Dorsolateral prefrontal cortex (tissue), 122 donors: ENCODE measurements at places on chromosomes 4 and X. TPM values are rescaled to one million over a fixed set of nuclear protein-coding genes. Genes with fewer than 3 reads are reported as not detected.

Gene CD40LG
- not detected for total RNA-seq

DNA sequence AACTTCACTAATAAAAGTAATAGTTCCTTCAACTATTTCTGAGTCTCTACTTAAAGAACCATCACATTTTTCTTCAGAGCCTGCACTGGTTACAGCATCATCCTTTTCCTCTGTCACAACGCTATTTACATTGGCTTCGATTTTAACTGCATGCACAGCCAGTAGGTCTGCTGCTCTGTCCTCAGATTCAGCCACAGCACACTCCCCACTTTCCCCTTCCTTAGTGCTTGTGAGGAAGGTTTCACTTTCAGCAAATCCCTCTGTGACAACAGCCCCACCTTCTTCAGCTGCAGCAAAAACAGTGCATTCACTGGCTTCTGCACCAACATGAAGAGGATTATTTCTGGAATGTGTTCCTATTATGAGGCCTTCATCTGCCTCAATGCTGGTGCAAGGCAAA is 25.7 kb downstream of the BOD1L1 start:
- DNase-seq, result no peak

- DNase-seq, result no peak
Observed at GRCh38 chrX:66918511-66918910, 279.6 kb upstream of the EDA2R start.

GRCh38 chrX:48958635-48959094 is 1.3 kb upstream of the OTUD5 start:
- peak; percentile 47 for DNase-seq

Gene C1QTNF7
- total RNA-seq, result 0.94 TPM

GRCh38 chr4:145154573-145154972 is 25.8 kb downstream of the OTUD4 start:
- no peak for DNase-seq

Gene FHDC1
- 1.6 TPM for total RNA-seq

- DNase-seq, result no peak
Observed at GRCh38 chr4:3673716-3674478, 92.3 kb upstream of the ADRA2C start.

DNA sequence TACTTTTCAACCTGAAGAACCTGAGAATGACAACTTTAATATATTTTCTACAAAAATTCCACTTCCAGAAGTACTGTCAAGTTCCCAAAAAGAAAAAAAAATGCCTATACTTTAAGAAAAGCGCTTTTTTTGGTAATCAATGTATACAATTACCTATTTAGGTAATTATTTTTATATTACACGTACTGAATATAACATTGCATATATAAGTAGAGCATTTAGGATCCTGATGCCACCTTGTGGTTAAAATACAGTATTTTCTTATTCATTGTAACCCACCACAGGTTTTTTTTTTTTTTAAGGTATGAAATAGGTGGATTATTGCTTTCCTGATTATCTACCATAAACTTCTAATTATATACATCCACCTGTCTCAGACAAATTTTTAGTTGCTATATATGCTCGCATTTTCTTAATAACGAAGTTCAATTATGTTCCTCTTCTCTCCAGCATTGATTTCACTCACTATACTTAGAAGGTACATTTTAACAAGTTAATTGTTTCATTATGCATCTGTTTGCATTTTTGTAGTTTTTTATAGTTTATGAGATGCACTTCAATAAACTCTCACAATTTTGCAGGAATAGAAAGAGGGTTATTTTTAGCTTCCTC is 5.2 kb downstream of the MAP9 start:
- DNase-seq, result no peak

DNA sequence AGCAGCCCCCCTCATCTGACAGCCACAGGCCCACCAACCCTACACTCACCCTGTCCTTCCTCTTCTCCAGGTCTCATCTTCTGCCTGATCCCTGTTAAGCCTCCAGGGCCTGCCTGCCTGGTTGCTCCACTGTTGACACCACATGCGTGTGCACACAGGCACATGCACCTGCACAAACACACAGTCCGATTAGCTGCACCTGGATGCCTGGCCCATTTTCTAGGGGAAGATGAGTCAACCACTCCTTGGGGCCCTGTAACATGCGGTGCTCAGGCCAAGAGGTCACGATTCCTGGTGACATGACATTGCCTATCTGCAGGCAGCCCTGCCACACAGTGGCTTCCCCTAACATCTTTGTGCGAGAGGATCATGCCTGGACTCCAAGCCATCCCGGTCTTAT is 498.4 kb downstream of the BCOR start:
- no peak for DNase-seq

DNA sequence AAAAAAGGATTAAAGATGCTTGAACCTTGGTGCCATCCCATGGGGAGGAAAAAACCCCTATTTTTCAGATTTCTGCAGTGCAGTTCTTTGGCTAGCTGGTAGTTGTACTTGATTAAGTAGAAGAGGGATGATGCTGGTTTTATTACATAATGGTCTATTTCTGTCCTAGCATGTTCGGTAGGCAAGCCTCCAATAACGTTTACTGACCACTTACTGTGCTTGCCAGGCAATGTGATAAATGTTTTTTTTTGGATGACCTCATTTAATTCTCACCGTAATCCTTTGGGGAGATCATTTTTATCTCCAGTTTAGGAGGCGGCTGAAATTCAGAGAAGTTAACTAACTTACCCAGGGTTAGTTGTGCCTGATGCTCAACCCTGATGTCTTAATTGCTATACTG is 92.1 kb upstream of the RPA4 start:
- no peak for DNase-seq

GRCh38 chrX:129690435-129690834 is 35.7 kb upstream of the APLN start:
- no peak for DNase-seq

DNA sequence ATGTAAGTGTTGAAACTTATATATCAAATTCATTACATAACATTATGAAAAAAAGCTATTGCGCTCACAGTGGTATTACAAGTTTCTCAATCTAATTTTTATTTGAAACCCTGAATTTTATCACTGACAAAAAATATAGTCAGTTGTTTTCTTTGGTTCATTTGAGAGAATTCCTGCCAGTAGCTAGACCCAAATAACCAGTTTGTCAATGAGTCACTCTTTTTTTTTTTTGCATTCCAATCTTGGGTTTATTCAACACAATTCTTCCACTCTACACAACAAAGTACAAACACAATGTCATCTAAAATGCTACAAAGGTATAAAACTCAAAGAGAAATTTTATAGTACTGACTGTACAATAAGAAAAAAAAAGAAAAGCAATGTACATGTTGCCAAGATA is 13.1 kb downstream of the HPF1 start:
- DNase-seq, result no peak

Gene XAGE1B
- total RNA-seq, result not detected

Gene DDX3X
- total RNA-seq, result 196 TPM

Gene CFI
- 4.2 TPM for total RNA-seq

- DNase-seq, result no peak
Observed at GRCh38 chr4:184978211-184978610, 40.1 kb upstream of the HELT start.

Gene TNIP3
- total RNA-seq, result not detected

Gene G3BP2
- total RNA-seq, result 371 TPM

DNA sequence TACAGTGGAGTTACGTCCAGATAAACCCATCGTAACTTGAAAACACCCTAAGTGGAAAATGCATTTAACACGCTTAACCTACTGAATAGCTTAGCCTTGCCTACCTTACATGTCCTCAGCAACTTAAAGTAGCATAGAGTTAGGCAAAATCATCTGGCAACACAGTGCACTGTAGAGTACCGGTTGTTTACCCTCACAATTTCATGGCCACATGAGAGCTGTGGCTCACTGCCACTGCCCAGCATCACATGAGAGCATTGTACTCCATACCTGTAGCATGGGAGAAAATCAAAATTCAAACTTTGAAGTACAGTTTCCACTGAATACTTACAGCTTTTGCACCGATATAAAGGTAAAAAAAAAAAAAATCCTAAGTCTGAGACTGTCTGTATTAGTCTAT is 40.6 kb downstream of the GUCY1A1 start:
- DNase-seq, result no peak

GRCh38 chr4:7771056-7771455 is 168.6 kb downstream of the AFAP1 start:
- DNase-seq, result no peak

DNA sequence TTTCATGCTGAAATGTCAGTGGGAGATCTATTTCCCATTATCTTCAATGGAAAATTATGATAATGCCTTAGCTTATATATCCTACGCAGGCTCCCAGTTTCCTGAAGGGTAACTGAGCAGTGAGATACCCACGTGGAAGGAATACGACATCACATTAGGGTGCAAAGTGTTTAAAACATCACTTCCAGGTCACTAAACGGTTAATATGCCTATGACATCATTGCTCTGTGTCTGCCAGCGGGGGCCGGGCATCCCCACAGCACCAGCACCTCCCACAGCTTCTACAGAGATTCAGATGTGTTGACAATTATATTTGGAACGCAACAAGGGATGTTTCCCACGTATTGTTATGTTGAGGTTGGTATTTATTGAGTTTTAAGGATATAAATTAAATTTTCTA is 27.1 kb downstream of the TMEM271 start:
- DNase-seq, result no peak

Gene CHST7
- 24.5 TPM for total RNA-seq
